ENCODE measurements at places on chromosomes 2 and 18. TPM values are rescaled to one million over a fixed set of nuclear protein-coding genes. Genes with fewer than 3 reads are reported as not detected.

The FOXI3 gene
- total RNA-seq, result 0.69 TPM

The HOXD8 gene
- 9.3 TPM for total RNA-seq

The TRABD2A gene
- 7.2 TPM for total RNA-seq

DNA sequence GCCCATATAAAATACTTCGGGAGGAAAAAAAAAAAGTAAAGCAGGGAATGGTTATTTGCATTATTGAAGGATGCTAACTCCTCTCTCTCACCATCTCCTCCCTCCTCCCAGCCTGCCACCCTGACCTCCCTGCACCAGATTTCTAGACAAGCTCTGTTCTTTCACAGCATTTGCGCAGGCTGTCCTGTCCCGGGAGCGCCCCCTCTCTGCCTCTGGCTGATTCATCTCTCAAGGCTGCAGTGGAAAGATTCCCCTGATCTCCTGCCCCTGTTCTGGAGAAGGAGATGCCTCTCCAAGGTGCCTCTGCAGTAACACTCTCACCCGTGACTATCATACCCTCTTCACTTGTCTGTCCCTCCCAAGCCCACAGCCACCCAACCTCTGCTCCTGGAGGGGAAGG is 38.5 kb downstream of the COL4A4 start:
- no peaks in the 10 kb centered on the region for H3K36me3 ChIP-seq
- H3K4me1 ChIP-seq, result no peaks in the 10 kb centered on the region
- no peak overlapping the region for H3K4me3 ChIP-seq

GRCh38 chr2:50564766-50565165 is 467.2 kb downstream of the NRXN1 start:
- no peak for DNase-seq
- H3K4me1 ChIP-seq, result no peaks in the 10 kb centered on the region
- no peaks in the 10 kb centered on the region for H3K27me3 ChIP-seq
- no peaks in the 10 kb centered on the region for H3K36me3 ChIP-seq
- no peak overlapping the region for H3K27ac ChIP-seq

GRCh38 chr2:48799601-48800000 is 44.1 kb upstream of the LHCGR start:
- DNase-seq, result no peak
- H3K27ac ChIP-seq, result no peak overlapping the region
- no peak overlapping the region for H3K4me3 ChIP-seq
- H3K36me3 ChIP-seq, result no peaks in the 10 kb centered on the region
- no peaks in the 10 kb centered on the region for H3K27me3 ChIP-seq

DNA sequence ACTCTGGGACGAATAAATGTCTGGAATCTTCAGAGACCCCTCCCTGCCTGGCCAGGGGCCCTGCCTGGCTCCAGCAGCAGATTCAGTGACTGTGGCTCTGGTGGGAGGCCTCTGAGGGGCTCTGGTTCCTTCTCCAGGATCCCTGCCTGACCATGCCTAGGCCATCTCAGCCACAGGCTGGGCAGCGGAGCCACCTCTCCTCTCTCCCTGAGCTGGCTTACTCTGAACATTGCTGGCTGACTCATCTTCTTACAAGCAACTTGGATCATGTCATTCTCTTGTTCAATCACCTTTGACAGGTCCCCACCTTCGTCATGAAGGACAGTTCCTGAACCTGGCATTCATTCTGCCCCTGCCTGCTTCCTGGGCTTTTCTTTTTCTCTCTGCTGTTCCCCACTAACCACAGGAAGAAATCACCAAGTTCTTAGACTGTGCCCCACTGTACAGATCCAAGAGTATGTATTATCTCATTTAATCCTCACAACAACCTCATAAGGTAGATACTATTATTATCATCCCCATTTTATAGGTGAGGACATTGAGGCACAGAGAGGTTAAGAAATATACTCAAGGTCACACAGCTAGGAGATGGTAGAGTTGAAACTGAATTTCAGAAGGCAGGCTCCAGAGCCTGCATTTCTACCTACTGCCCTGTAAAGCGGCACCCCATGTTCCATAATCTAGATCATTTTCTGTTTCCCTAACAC is 155.5 kb upstream of the SMAD2 start:
- H3K27ac ChIP-seq, result no peak overlapping the region
- no peak for DNase-seq
- peaks cover 2% of the 10 kb centered on the region for H3K4me1 ChIP-seq
- no peak overlapping the region for H3K4me3 ChIP-seq

DNA sequence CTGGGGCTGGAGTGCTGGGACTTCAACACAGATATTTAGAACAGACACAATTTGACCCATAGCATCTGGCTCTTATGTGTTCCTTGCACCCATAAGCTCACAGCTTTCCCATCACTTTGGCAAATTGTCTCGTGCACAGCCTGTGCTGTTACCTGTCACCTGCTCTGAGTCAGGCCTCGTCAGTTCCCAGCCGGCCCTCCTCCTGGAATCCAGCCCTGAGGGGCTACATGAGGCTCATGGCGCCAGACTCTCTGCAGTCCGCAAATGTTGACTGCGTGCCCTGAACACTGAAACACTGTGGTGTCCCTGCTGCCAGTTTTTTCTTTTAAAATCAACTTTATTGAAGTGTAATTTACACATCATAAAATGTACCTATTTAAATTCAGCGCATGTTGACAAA is 65.4 kb upstream of the BZW1 start:
- H3K4me3 ChIP-seq, result no peak overlapping the region
- H3K36me3 ChIP-seq, result no peaks in the 10 kb centered on the region
- H3K27me3 ChIP-seq, result peaks cover 10% of the 10 kb centered on the region
- H3K27ac ChIP-seq, result no peak overlapping the region
- no peak for DNase-seq

Data from endothelial cell (in vitro differentiated cells).